CD4-positive, alpha-beta T cell treated with Interleukin-6 for 4 hours (primary cell): ENCODE measurements at places on chromosomes 5 and 9.

DNA sequence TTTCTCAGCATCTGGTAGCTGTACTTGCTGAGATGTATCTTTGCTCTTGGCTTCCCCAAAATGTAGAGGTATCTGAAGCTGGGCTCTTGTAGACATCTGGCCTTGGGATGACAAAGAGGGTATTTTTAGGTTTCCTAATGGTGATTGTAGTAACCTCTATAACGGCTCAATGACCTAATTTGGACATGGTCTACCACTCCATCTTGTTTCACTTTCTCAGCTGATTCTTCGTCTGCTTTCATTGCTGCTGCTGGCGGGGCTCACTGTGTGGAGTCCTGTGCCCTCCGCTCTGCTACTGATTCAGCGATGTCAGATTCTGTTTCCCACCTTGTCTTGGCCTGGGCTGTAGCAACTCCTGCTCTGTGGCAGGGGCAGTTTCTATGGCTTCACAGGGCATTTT, 12.7 kb upstream of the MARCHF11 start:
- DNase-seq = no peak

DNA sequence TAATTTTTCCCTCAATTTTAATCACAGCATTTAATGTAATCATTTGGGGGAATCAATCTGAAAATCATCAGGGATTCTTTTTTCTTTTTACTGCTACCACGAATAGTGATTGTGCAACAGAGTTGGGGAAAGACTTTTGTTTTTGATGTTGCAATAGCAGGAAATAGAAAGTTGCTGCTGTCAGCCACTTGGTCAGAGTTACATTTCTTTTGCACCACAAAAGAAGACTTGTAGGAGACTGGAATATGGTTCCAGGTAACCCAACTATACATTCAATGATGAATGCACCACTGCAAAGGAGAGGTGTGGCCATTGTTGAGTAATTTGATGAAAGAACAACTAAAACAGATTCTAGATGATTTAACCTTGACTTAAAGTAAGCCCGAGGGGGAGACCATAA, 46.3 kb upstream of the PALM2AKAP2 start:
- DNase-seq = no peak

DNA sequence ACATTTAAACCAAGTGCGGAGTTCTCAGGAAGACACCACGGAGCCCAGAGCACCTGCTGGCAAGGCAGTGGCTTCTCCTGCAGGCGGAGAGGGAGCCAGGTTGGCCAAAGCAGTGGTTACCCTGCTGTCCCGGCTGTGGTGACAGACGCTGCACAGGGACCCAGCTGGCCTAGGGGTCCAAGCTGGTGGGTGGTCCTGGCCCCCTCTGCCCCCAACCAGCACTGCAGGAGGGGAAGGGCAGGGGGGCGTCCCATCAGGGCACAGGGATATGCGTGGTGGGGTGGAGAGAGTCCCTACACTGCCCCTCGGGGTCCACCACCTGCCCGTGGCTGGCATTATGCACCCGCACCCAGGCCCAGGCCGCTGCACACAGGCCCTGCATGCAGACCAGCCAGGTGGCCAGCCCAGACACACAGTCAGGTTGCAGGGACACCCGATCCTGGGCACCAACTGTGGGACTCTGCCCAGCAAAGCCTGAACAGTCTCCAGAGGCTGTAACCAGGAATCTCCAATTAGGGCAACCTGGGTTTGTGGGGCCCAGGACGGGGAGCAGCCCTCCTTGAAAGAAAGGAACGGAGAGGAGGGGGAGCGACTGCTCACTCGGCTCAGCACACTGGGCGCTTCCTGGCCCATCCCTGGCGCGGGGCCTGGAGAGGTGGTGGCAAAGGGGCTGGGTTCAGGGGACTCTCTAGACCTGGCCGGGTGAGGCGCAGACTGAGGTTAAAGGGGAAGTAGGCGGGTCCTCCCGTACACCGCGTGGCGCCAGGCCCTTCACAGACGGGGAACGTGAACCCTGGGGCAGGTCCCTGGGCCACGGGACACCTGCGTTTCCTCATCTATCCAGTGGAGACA, 46.3 kb downstream of the NACC2 start:
- no peak for DNase-seq

DNA sequence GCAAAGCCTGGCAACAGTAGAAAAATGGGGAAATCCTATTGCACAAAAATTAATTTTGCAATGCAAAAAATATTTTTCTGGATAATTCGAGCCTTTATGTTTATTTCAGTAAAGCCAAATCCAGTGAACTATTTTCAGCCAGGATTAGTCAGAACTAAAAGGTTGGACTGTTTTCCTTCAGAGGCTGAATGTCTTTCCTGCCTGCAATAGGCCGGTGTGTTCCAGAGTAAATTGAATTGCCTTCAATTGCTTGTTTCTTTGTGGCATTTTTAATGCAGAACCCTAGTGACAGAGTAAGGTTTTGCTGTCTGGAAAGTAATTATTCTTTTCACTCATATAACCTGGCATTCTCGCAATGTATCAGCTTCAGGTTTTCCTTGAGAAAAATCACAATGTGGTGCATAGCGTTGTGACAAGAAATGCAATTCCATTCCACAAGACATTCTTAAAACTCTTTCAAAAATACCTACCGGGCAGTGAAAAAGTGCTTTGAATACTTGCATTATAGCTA, 183.7 kb downstream of the GLIS3 start:
- DNase-seq = no peak
